ENCODE measurements at places on chromosomes 6 and 20.

DNA sequence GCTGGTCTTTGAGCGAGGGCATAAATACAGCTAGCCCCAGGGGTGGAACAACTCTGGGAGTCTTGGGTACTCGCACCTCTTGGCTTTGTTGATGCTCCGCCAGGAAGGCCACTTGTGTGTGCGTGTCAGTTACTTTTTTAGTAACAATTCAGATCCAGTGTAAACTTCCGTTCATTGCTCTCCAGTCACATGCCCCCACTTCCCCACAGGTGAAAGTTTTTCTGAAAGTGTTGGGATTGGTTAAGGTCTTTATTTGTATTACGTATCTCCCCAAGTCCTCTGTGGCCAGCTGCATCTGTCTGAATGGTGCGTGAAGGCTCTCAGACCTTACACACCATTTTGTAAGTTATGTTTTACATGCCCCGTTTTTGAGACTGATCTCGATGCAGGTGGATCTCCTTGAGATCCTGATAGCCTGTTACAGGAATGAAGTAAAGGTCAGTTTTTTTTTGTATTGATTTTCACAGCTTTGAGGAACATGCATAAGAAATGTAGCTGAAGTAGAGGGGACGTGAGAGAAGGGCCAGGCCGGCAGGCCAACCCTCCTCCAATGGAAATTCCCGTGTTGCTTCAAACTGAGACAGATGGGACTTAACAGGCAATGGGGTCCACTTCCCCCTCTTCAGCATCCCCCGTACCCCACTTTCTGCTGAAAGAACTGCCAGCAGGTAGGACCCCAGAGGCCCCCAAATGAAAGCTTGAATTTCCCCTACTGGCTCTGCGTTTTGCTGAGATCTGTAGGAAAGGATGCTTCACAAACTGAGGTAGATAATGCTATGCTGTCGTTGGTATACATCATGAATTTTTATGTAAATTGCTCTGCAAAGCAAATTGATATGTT lies 19.2 kb downstream of the IRF4 start:
- no peak for DNase-seq

- no peak for DNase-seq
Measured at GRCh38 chr6:125746731-125747588, 2.5 kb upstream of the HEY2 start.

DNA sequence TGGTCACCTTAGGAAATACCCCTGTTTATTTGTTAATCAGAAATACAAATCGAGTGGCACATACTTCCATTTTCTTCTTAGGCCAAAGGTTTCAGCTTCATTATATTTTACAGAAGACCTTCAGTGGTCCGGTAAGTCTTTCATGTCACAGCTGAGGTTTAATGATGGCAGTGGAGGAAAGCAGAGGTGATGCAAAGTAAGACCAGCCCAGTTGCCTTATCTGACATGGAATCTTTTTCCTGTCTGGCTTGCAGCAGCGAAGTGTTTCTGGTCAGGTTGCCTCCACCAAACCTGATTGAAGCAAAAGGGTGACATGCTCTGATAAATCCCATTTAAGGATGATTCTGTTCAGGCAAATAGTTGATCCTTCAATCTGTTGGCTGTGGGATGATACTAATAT lies 100.0 kb downstream of the PRDM1 start:
- DNase-seq, result no peak

GRCh38 chr20:44609006-44609515 lies 26.7 kb downstream of the PKIG start:
- DNase-seq, result no peak

GRCh38 chr6:137570393-137570792 lies 76.2 kb upstream of the OLIG3 start:
- DNase-seq, result no peak

DNA sequence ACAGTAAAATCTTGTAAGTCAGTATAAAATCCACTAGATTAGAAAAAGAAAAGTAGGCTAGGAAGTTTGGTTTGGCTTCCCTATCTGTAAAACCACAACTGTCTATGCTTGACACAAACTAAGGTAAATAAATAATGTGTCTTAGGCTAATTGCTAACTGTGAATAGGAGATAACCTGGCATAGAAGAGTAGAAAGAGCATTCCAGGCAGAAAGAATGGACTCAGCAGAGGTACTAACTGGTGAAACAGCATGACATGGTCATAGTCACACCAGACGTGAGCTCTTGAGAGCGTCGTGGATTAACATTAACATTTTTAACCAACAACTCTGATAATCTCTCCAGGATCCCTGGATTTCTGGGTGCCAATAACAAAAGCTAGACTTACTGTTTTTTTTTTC lies 8.7 kb upstream of the WTAP start:
- no peak for DNase-seq

DNA sequence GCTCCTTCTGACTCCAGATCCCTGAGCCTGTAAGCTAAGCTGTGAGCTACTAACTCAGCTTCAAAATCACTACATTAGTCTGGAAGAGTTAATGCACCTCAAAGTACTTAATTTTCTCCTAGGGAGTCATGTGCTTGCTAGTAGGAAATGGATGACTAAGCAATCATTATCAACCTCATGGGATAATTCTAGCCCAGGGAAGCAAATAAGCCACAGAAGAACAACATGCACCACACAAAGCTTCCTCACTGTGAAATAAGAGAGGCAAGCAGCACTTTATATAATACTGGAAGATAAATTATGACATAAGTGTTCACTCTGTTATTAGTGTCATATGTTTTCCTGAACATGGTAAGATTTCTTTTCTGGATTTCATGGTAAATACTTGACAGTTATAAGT lies 57.9 kb upstream of the RCAN2 start:
- DNase-seq, result no peak

DNA sequence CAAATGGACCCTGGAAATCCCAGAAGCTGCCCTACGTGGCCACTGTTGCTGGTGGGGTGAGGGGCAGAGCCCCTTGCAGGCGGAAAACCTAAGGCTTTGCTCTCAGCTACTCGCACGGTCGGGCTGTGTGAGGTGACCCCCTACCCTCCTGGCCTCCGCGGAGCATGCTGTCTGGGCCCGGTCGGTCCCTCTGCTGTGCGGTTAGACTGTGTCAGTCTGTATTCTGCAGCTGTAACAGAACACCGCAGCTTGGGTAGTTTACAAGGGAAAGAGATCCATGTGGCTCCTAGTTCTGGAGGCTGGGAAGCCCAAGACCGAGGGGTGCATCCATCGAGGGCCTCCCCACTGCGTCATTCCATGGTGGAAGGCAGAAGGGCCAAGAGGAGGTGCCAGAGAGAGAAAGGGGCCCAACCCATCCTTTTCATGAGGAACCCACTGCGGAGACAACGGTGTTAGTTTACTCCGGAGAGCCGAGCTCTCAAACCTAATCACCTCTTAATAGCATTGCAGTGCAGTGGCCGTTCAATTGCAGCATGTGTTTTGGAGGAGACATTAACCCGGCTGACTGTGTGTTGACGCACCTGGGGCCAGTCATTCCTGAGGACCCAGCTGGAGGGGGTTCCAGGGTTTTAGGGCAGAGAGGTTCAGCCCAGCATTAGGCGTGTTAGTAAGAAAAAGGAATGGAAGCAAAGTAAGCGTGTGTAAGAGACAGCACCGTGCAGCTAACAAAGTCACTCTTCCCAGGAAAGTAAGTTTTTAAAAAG lies 18.3 kb downstream of the COL9A3 start:
- no peak for DNase-seq

DNA sequence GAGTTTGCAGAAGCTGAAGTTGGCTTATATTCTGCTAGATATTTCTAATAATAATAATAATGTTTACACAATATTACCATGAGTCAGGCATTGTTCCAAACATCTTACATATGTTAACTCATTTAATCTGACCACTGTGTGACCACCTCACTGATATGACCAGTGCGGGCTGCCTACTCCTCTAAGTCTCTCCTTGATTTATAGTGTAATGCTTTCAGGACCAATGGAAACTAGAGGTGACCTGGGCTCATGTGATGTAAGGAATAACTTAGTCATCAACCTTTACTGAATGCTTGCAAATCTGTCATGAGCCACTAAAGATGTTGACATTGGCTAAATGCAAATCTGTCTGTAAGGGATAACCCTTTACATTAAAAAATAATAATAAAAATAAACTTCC lies 51.1 kb upstream of the GPR6 start:
- DNase-seq, result no peak

GRCh38 chr6:35411066-35411465 lies 41.1 kb upstream of the FANCE start:
- no peak for DNase-seq

GRCh38 chr6:141866731-141867497 lies 265.8 kb upstream of the GJE1 start:
- no peak for DNase-seq

DNA sequence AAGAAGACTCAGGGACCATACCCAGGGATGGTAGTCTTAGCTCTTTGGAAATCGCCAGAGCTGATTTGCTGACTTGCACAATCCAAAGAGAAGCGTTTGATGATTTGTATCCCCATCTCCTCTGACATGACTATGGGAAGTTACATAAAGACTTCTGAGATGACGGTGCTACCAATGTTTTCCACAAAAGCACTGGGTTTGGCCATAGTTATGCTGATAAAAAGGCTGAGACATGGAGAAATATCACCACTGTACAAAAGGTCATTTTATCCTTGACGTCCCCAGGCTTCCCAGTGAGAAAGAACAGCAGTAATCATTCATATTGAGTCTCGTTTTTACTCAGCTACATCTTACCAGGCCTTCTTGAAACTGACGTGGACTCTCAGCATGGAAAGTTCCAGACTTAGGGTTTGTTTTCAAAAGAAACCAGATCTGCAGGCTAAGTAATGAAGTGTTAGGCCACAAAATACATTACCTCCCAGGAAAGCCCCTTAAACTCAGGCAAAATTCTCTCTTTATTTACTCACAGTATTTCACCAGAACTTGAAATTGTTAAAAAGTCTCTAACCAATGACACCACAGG lies 370.3 kb upstream of the JARID2 start:
- DNase-seq, result no peak

GRCh38 chr20:9163251-9163650 lies 94.4 kb downstream of the PLCB4 start:
- no peak for DNase-seq

DNA sequence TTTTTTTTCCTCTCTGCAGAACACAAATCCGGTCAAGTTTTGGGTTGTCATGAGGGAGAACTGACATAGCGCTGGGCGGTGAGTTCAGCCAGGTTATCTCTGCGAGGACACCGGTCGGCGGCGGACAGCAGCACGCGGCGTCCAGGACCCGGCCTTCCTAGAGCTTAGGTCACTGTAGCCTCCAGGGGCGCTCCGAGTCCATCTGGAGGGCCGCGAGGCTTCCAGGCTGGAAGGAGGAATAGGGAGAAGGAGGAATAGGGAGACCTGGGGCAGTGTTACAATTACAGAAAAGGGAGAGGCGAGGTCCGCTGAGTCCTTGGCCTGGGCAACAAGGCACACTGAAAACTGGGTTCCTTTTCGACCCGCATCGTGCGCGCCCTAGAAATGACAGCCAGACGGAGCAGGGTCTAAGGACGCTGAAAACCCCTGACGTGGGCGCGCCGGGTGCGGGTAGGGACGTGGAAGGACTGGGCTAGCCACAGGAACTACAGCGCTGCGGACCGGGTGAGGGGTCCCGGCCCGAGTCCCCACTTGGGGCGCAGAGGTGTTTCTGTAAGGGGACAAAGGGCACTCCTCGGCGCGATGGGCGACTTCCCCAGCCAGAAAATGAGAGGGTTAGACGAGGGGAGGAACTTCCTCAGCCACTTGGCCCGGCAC lies 536 bp upstream of the FNDC1 start:
- DNase-seq, result no peak

- DNase-seq, result no peak
Measured at GRCh38 chr6:148509119-148509799, 166.6 kb downstream of the SASH1 start.

DNA sequence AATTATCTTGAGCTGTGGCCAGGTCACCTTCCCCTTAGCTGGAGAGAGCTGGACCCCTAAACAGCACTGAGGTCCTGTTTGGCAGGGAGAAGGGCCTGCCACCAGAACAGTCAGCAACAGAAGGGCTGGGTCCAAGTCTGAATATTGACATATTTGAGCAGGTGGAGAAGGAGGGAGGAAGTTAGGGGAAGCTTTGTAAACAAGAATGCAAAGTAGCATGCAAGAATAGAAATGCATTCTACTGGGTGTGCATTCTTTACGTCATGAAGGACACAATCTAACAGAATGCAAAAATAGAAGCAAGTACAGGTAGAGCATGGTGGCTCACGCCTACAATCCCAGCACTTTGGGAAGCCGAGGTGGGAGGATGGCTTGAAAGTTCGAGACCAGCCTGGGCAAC lies 100.5 kb downstream of the QRSL1 start:
- DNase-seq, result no peak

GRCh38 chr6:139390447-139390846 lies 16.0 kb upstream of the CITED2 start:
- no peak for DNase-seq

DNA sequence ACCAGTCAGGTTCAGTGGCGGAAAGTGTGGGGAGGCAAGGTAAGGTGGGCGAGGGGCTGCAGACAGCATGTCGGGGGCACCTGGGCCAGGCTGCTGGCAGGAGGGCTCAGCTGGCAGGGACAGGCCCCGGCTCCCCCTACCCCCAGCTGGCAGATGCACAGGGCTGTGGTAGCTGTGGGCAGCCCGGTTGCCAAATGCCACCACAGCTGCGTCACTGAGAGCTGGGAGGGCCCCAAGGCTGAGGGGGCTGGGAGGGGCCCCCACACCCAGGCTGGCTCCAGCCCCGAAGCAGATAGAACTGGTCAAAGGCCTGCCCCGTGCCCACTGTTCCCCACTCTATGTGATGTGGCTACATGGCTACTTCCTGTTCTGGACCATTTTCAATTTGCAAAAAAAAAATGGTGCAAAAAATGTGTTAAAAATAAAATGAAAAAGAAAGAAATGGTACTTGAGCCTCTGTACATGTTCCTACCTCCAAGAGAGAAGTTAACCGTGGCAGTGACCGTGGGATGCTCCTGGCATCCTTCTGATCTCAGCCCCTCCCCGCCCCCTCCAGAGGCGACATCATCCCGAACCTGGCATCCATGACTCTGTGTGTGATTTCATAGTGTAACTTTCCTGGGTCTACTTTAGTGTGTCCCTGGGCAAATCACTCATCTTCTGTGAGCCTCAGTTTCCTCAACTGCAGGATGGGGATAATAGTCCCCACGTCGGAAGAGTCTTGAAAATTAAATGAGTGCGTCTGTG lies 64.4 kb downstream of the UBE2V1 start:
- DNase-seq, result peak; percentile 43

GRCh38 chr6:52195886-52196285 lies 9.7 kb downstream of the IL17A start:
- DNase-seq, result no peak

GRCh38 chr20:48406498-48406897 lies 421.3 kb downstream of the PREX1 start:
- DNase-seq, result no peak

- no peak for DNase-seq
Measured at GRCh38 chr6:5036269-5036668, 32.4 kb upstream of the RPP40 start.

Data from activated gamma-delta T cell (primary cell).